ENCODE measurements at places on chromosomes 7 and 10.

DNA sequence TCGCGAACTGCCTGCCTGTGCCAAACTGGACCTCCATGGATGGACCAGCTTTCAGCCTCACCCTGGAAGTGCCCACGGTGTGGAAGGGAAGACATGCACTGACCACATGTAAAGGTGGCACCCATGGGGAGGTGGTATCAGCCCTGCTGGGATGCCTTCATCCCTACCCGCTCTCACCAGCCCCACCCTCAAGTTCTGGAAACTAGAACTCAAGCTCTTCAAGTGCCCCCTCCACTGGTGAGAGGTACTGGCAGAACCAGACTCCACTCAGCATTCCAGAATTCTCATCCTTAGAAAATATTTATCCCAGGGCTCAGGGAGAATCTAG lies 5.9 kb downstream of the ZNF488 start:
- DNase-seq = no peak

DNA sequence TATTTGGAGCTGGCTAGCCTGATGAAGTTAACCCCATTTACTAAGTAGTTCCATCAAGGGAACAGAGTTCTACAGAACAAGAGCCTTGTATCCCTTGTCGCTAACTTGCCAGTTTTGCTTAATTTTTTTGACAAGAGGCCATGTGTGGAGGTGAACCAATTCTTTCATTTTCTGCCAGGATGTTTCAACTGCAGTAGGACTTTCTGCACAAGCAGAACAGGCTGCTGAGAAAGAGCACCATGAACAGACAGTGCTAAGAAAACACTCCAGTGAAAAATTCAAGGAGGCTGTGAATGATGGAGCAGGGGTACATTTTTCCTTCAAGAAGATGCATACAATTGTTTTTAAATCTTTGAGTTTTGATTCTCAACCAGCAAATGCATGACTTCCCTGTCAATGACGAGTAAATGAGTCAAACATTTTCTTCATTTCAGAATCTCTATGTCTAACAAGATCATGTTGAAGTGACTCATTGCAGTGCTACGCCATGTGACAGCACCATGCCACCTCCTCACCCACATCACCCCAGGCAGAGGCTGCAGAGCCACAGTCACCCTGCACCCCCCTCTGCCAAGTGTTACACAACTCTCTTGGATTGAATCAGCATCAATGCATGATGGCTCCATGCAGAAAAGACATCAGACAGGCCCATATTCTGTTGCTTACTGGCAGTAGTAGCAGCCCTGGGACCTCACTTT lies 193.1 kb downstream of the COBL start:
- DNase-seq = peak; percentile 87

DNA sequence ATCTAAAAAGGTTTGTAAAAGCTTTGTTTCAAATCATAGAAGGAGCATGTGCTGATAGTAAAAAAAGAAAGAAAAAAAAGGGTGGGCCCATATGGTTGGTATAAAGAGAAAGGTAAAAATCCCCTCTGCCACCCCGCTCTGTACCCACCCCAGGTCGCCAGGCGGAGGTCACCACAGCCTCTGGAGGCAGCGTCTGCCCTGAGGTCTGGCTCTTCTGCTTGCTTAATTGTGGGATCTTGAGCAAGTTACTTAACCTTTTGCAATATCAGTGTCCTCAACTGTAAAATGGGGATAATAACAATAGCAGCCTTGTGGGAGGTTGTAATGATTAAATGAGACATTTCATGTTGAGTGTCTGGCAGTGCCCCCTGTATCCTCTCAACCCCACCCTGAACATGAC lies 10.7 kb upstream of the PCBD1 start:
- no peak for DNase-seq

DNA sequence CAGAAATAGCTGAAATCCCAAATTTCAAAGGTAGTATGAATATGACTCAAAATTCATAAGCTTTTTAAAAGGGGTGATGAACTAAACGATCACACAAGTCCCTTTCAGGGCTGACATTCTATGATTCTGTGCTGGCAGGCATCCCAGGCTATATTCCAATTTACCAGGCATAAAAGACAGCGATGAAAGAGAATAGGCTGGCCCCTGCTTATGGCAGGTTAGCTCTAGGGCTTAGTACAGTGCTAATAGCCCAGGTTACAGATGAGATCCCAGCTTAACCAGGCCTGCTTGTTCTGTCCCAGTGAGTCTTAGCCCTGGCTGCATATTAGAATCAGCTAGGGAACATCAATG lies 56.4 kb downstream of the CDHR3 start:
- no peak for DNase-seq

GRCh38 chr7:134532180-134532953 lies 5.0 kb downstream of the AKR1B10 start:
- DNase-seq = no peak

DNA sequence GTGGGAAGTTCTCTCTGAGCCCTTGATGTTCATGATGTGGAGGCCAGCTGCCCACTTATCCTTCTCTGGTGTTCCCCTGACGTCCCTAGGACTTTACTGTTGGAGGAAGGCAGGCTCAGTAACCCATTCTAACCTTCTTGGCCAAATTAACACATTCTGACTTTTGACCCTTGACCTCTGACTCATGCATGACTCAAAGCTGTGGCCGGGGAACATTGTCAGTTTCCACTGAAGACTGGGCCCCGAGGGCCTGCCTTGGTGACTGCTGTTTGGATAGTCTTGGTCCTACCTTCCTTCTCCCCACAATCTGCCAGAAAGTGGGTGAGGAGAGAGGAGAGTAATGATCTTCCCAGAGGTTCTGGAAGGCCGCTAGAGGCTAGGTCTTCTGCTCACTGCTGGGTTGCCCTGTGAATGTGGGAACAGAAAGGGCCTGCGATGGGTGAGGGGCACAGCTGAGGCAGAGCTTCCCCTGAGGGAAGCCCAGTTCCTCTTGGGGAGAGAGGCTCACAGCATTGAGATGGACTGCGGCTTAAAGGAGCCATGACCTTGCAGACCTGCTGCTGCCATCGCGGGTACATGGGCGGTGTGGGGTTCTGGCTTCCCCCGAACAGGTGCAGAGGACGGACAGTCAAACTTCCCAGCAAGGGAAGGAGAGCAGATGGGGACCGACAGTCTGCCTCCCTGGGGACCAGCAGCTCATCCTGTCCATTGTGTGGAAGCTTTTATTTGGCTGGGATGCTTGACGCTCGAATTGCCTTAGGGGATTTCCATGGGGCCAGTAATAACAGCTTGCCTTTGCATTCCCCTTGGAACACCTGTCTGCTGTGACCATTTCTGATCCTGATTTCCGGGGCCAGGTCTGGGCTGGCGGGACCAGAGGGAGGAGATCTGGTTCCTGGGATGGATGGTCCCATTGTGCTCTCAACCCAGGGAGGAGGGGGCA lies 43.8 kb downstream of the ADAMTS14 start:
- DNase-seq = no peak

GRCh38 chr10:110456523-110457091 lies 41.1 kb upstream of the DUSP5 start:
- DNase-seq = no peak
